ENCODE measurements at places on chromosomes 4 and X.

DNA sequence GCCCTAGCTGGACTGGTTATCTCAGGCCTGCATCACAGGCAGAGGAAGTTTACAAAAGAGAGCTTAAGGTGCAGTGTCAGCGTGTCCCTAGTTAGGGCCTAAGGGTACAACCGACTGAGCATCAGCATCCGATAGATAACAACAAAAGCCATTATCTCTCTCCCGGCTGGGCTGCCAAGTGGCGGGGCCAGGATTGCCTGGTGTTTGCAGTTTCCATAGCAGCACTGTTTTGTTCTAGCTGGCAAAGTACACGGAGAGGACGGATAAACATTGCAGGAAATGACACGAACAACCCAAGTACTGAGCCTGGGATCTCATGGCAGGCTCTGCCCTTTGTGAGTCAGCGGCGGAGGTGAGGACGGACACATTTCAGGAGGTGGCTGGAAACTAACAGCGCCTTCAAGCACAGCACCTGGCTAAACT, 104.7 kb upstream of the NOCT start:
- DNase-seq, result no peak

- DNase-seq, result no peak
Observed at GRCh38 chr4:34464196-34464595, 1780.1 kb downstream of the ARAP2 start.

DNA sequence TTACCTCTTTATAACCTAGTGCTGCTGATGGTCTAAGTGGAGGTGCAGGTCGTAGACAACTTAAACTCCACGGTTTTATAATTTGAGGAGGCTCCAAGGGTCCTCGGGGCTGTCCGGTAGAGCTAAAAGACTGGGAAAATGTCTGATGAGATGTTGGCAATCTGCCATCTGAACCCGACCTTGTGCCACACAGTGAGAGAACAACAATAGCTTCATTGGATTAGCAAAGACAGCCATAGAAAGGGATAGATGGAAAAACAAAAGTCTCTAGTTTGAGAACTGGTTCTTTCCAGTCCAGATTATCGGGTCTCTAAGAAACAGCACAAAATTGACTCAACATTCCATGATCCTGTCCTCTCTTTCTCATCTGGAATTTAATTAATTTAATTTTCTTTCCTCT, 31.6 kb downstream of the CD40LG start:
- no peak for DNase-seq

DNA sequence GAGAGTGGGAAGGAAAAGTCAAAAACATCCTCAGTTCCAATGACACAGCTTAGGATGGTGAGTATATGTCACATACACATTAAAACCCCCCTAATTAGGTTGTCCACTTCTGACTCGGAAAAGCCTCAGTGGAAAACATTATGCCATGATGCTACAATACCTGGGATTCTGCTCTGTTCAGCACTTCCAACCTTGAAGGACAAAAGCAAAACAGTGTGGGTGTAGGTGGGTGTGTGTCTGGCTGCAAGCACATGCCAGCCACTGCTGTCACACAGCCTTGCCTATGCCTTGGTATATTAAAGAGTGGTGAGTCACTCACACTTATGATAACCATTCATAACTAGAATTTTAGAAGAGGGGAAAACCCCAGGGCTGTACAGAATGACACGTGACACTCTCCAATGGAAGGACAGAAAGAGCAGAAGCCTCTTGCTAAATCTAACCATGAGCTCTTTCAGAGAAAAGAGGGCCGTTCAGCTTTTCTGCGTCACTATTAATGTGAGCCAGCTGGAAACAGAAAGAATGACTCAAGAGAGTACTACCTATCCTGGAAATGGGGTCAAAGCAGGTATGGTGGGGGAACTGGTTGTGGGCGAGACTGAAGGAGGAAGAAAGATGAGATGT, 159.6 kb downstream of the TET2 start:
- DNase-seq, result no peak

GRCh38 chrX:16445166-16445752, 204.7 kb upstream of the S100G start:
- no peak for DNase-seq

DNA sequence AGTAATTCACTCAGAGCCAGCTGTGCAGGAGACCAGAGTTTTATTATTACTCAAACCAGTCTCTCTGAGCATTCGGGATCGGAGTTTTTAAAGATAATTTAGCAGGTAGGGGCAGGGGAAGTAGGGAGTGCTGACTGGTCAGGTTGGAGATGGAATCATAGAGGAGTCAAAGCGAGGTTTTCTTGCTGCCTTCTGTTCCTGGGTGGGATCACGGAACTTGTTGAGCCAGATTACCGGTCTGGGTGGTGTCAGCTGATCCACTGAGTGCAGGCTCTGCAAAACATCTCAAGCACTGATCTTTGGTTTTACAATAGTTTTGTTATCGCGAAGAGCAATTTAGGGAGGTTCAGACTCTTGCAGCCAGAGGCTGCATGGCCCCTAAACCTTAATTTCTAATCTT, 63.6 kb downstream of the TRIM2 start:
- no peak for DNase-seq

DNA sequence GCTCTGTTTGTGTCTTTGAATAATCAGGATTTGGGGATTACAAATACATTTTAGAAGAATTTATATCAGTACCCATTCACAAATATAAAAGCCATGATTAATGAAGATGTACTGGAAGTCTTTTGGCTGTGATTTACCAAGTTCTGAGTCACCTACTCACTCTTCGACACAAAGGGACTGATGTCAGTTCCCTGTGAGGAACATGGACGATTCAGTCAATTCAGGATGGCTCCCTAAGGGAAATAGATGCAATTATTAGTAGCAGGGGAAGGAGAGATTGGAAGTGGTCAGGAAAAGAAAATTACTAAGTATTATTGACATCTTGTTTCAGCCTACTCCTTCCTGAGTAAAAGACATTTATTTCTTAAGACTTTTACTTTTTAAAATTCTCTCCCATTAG, 550.7 kb upstream of the SLIT2 start:
- DNase-seq, result no peak

- DNase-seq, result no peak
Observed at GRCh38 chr4:148289740-148290139, 152.5 kb downstream of the NR3C2 start.

DNA sequence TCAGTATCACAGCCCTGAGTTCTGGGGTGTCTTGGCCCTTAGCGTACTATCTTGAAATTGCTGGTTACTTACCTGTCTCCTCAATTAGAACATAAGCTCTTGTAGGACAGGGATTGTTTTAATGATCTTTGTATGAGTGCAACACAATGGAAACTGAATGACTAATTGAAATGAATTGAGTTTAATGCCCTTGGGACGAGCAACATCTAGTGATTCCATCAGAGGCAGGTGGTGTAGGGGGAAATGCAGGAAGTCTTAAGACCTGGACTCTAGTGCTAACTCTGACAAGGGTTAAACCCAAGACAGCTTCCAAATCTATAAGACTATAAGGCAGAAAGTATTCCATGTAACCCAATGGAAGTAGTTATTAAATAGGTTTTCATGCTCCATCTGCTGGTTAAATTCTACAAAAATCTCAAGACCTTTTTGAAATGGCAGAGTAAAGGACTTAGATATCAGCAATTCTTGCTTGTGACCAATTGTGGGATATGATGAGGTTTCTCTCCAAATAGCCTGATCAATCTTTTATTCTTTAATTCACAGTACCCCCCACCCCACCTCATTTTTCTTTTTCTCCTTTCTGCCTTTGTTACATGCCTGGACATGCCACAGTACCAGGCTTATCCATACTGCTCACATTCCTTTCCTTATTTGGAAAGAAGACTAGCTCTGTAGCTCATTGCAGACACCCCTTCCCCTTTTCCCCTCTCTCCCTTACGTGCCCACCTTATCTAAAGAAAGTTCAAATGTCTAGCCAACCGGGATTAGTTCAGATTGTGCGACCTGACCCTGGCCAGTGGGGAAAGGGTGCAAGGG, 340.8 kb downstream of the PAPSS1 start:
- no peak for DNase-seq

DNA sequence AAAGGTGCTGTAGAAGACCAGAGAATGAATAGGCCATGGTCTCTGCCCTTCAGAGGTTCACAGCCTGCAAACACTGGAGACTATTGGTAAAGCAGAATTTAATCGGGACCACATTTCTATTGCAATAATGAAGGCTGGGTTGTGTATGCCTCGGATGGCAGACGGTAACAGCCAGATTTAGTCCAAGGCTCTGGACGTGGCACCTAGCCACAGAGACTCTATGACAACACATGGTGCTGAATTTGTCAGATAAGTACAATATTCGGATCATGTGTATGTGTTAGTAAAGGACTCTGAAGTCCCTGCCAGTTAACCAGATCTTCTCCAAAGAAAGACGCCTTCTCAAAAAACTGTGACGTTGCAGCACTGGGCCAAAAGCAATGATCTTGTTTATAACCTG, 129.0 kb downstream of the DCTD start:
- no peak for DNase-seq

GRCh38 chrX:121256647-121257046, 209.2 kb downstream of the GLUD2 start:
- DNase-seq, result no peak

DNA sequence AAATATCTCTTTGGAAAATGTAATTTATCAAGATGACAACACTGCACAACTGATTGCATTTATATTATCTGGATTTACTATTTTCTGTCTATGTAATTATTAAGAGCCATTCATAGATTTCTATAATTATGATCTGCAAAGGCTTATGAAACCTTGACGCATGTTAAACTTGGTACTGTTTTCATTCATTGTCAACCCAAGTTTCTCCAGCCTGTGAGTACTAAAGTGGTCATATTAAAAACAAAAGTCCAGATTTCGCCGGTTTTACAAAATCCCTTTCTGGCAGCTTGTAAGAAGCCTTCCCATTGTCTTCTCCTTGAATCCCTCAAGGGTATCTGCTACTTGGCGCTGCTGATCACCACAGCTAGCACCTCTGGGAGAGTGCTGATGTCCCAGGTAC, 19.7 kb upstream of the GRPR start:
- no peak for DNase-seq

GRCh38 chr4:156959298-156959702, 12.3 kb downstream of the PDGFC start:
- DNase-seq, result no peak

DNA sequence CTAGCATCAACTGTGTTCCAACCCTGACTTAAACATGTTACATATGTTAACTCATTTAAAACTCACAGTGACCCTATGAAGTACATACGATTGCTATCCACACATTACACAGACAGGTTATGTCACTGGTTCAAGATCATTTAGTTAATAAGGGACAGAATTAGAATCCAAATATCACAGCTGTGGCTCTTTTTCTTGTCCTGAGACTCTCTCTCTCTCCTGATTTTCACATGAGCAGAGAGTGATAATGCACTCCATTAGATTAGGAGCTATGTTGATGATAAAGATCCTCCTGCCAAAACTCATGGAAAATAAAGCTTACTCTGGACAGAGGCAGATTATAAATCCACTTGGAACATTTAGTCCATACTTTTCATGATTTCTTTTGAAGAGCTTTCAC, 408.3 kb downstream of the PPARGC1A start:
- no peak for DNase-seq

- no peak for DNase-seq
Observed at GRCh38 chrX:53713987-53714579, 27.6 kb upstream of the HUWE1 start.

GRCh38 chr4:110610940-110611831, 11.7 kb downstream of the PITX2 start:
- DNase-seq, result no peak

DNA sequence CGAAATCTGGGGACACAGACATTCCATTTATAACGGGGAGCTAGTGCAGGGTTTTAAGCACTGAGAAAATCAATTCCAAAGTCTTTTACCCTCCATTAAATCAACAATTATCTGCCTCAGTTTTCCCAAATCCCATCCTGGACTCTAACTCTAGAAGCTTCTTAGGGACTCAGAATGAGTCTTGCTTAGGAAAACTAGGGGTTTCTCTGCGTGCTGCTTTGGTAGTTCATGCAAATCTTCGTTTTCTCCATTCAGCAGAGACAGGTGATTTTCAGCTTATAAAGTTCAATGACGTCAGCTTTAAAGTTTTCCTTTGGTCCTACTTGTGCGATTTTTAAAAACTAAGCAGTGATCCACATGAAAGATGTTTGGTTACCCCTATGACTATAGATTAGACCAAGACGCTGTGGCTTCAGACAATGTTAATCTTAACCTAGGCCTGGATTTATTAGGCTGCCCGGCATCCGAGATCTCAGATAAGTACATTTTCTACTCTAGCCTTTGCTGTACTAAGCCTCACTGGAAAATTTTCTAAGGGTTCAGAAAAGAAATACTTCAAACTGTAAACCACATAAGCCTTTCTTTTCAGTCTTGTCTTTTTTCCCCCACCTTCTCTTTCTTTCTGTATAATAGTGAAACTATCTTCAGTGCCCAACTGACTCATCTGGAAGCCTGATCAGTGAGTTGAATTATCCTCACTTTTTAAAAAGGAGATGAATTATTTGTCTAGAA, 121.4 kb upstream of the GATB start:
- DNase-seq, result no peak

GRCh38 chr4:115723621-115724020, 610.2 kb upstream of the NDST4 start:
- DNase-seq, result no peak

GRCh38 chrX:122582280-122582974, 601.7 kb upstream of the GRIA3 start:
- no peak for DNase-seq

GRCh38 chr4:128451270-128451905, 163.8 kb upstream of the PGRMC2 start:
- no peak for DNase-seq

DNA sequence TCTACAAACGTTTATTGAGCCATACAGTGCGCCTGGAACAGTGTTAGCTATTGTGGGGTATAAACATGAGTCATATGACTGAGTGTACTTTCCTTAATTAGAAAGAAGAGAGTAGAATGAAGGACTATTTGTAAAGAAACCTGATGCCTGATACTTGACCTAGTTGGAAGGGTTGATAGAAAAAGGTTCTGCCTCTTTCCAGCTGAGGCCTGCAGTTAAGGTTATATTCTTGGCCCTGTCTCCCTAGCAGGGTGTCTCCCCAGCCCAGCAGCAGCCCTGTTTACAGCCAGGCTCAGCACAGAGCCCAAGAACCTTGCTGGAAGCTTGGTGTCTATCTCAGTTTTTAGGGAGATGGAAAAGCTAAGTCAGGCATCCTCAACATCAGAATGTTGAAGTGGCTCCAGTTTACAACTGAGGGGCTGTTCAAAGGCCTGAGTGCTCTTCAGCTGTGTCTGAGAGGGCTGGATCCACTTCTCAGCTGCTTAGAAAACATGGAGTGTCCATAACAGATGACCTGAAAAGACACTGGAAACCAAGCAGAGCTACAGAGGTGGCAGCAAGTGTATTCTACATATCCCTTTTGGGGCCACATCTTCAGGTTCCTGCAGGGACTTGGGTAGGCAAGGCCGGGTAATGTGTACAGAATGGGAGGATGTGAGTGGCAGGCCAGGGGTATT, 21.6 kb downstream of the NYX start:
- no peak for DNase-seq

- no peak for DNase-seq
Observed at GRCh38 chr4:115851918-115852766, 738.7 kb upstream of the NDST4 start.

DNA sequence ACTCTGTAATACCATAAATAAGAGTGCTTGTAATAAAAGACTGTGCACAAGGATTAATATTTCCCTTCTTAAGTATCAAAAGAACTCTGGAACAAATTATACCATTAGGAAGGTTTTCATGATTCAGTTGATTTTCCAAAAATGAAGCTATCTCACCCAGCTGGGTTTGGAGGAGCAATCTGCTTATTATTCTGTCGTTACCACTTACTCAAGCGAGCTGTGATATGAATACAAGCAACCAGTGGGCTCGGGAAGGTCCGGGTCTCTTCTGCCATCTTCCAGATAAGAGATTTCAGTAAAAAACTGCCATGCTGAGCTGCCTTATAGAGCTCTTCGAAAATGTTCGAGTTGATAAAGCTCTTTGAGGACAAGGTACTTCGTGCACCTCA, 15.3 kb downstream of the SMIM20 start:
- no peak for DNase-seq
